ENCODE measurements at places on chromosomes 1 and 21.

GRCh38 chr21:41869771-41870170, 9.4 kb downstream of the PRDM15 start:
- no peak for DNase-seq

DNA sequence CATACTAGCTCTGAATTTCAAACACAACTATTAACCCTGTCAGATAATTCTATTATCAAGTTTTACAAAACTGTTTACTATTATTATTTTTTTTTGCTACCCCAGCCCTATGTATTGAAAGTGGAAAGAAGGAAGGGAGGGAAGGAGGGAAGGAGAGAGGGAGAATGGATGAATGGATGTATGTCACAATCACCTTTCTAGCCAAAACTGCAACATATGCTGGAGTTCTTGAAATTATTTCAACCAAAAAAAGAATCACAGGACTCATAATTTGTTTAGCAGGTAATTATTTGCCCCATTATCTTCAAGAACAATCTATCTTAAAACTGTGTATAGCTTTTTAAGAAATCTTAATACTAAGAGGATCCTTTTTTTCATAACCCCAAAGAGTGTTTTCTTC, 5.4 kb downstream of the NRIP1 start:
- no peak for DNase-seq

- DNase-seq = no peak
These were observed 57.2 kb downstream of the CENPF start for GRCh38 chr1:214660190-214660589.

- peak; percentile 57 for DNase-seq
These were observed 34.1 kb downstream of the CLCA1 start for GRCh38 chr1:86502721-86503405.

GRCh38 chr1:15148475-15148874, 5.1 kb upstream of the TMEM51 start:
- no peak for DNase-seq

DNA sequence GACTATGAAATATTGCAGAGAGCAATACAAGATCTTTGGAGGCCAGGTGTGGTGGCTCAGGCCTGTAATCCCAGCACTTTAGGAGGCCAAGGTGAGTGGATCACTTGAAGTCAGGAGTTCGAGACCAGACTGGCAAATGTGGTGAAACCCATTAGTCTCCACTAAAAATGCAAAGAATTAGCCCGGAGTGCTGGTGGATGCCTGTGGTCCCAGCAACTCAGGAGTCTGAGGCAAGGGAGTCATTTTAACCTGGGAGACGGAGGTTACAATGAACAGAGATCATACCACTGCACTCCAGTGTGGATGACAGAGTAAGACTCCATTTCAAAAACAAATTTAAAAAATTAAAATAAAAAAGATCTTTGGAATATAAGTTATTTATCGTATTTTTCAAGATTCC, 76.6 kb downstream of the PRKAB2 start:
- DNase-seq = no peak

- no peak for DNase-seq
These were observed 36.5 kb upstream of the AGBL4 start for GRCh38 chr1:50060279-50060678.

DNA sequence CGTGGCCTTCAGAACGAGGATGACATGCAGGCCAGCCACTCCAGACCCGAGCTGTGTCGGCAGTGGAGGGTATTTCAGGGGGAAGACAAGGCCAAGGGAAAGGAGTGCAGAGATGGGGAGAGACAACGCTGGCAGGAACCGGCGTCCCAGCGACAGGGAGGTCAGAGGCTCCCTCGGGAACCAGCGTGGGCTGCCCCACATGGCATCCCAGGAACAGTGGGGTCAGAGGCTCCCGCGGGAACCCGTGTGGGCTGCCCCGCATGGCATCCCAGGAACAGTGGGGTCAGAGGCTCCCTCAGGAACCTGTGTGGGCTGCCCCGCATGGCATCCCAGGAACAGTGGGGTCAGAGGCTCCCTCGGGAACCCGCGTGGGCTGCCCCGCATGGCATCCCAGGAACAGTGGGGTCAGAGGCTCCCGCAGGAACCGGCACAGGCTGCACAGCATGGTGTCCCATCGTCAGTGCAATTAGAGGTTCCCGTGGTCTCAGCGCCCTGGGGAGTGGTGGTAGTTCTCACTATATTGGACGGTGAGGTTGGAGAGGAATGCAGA, 43.0 kb downstream of the SLC19A1 start:
- peak; percentile 31 for DNase-seq

- no peak for DNase-seq
These were observed 156.9 kb upstream of the DPYD start for GRCh38 chr1:98077691-98078090.

GRCh38 chr21:36656138-36656537, 42.8 kb upstream of the SIM2 start:
- DNase-seq = no peak

GRCh38 chr1:167121375-167122120, 27.7 kb downstream of the STYXL2 start:
- DNase-seq = peak; percentile 85

DNA sequence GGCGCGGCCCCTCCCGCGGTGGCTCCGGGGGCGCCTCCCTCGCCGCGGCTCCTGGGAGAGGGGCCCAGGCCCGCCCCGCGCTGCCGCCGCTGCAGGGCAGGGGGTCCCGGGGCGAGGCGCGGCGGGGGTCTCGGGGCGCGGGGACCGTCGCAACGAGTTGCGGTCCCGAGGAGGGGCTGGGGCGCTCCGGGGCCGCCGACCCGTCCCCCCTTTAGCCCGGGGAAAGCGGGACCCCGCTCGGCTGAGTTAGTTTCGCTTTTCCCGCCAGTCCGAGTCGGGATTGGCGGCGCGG, 493 bp downstream of the SPSB1 start:
- no peak for DNase-seq

- no peak for DNase-seq
These were observed 366.9 kb upstream of the VAMP3 start for GRCh38 chr1:7404046-7404742.

- DNase-seq = no peak
These were observed 51.3 kb upstream of the CXADR start for GRCh38 chr21:17461582-17461981.

- DNase-seq = peak; percentile 9
These were observed 31.7 kb downstream of the AK5 start for GRCh38 chr1:77313491-77313890.

GRCh38 chr1:104120525-104120924, 370.8 kb downstream of the AMY1C start:
- no peak for DNase-seq

- no peak for DNase-seq
These were observed 141.8 kb downstream of the ZZZ3 start for GRCh38 chr1:77540501-77541161.

DNA sequence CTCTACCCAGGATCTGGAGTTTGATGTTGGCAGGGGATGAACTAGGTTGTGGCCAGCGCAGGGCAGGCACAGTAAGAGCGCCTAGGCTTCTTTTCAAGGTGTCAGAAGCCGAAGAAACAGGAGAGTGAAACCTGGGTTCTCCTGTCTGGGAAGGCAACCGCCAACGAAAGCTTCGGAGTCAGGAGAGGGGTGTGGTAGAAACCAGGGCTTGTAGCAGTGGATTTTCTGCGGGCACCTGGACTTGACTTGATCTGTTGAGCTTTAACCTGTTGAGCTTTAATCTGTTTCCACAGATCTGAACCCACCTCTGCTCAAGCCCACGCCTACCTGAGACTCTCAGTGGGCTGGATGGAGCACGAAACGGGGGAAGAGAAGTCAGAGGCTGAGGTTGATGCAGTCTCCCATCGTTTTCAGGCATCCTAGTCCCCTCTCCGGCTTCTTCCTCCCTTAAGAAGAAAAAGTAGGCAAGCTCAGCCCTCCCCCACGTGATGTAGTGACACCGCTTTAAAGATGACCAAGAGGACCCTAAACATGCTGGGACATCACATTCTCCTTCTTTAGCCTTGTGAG, 9.3 kb downstream of the HLX start:
- no peak for DNase-seq

- no peak for DNase-seq
These were observed 188.1 kb upstream of the SAMSN1 start for GRCh38 chr21:14734191-14734590.

Data from mucosa of descending colon (tissue), 3 donors.